ENCODE measurements at places on chromosomes 12 and 14.

DNA sequence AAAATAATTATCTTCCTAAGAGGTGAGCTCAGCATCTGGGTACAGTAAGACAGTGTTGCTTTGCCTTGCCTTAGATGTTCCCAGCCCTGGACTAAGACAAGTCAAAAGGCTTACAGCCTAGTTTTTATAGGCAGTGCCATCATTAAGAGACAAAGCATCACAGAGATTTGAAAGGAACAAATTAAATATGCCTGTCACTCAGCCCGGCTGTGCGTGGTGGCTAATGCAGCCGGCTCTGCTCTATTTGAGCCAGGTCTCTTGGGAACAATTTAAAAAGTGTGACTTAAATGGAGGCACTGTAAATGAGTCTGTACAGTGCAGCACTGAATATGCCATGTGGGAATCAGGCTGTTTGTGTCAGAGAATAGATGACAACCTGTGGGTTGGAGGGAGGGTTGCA lies 1687.4 kb upstream of the FLRT2 start:
- no peak for DNase-seq

DNA sequence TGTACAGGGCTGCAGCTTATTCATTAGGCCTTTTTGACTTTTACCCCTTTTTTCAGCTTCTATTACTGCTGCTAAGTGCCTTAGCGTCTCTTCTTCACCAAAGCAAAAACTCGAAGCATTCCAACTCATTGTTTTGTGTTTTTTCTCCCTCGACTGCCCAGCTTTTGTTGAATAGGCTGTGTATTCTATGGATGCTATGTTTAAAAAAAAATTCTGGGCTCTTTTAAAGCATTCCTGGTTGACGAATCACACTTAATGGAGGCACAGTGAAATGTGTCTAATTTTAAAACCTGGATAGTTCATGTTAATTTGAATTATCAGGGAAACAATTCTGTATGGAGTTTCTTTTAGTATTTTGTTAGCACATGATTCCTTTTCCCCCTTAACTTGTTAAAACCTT lies 29.7 kb downstream of the KTN1 start:
- DNase-seq, result peak; percentile 56

DNA sequence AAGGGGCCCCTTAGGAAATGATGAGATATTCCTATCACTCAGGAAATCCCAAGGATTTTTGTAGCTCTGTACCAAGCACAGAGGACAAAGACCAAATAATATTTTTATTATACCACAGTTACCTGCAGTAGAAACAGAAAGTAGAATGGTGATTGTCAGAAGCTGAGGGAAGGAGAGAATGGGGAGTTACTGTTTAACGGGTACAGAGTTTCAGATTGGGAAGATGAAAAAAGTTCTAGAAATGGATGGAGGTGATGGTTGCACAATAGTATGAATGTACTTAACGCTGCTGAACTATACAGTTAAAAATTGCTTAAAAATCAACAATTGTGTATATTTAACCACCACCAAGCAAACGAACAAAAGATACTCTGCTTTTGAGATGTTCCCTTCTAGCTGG lies 24.1 kb downstream of the FLVCR2 start:
- DNase-seq, result no peak

- no peak for DNase-seq
Measured at GRCh38 chr12:47709671-47710070, 3.8 kb upstream of the RPAP3 start.

GRCh38 chr14:55512421-55512820 lies 67.6 kb upstream of the KTN1 start:
- DNase-seq, result no peak

- no peak for DNase-seq
Measured at GRCh38 chr14:71395151-71395604, 487.9 kb downstream of the PCNX1 start.

- no peak for DNase-seq
Measured at GRCh38 chr14:105209646-105210045, 28.5 kb upstream of the NUDT14 start.

- DNase-seq, result no peak
Measured at GRCh38 chr14:35344107-35344807, 52.1 kb downstream of the PSMA6 start.

DNA sequence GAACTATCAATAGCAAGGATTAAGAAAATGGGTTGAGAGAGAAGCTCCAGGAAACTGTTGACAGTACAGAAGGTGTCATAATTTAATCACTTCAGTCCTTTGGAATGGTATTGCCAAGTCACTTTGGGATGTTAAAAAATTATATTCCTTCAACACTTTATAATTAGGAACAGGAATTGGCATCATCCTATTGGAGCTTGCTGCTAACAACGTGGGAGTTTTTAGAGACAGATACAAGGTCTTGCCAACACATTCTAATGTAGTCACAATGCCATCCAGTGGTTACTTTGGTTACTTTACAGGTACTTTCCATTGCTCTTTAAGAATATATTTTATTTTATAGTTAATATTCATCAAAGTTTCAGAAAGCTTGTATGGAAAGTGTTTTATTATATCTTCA lies 310.1 kb downstream of the SYT1 start:
- DNase-seq, result peak; percentile 46

- no peak for DNase-seq
Measured at GRCh38 chr14:69581316-69581935, 6.8 kb upstream of the CCDC177 start.

GRCh38 chr12:61098031-61098580 lies 1162.1 kb upstream of the USP15 start:
- peak; percentile 1 for DNase-seq

DNA sequence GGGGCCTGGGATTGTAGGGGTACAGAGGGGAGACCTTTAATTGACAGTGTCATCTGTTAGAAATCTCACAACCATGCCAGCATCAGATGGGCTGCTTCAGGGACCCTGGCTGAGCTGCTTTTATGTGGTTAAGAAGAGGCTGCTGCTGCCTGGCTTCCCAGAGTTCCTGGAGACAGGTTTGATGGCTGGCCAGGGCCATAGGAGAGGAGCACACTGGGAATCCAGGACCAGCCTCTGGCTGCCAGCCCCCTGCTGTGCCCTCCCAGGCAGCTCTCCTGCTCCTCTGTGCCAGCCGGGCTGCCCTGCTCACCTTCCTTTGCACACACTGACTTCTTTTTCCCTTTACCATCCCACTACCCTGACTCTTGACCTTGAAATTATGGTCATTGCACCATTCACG lies 507 bp upstream of the KRT73 start:
- DNase-seq, result no peak

DNA sequence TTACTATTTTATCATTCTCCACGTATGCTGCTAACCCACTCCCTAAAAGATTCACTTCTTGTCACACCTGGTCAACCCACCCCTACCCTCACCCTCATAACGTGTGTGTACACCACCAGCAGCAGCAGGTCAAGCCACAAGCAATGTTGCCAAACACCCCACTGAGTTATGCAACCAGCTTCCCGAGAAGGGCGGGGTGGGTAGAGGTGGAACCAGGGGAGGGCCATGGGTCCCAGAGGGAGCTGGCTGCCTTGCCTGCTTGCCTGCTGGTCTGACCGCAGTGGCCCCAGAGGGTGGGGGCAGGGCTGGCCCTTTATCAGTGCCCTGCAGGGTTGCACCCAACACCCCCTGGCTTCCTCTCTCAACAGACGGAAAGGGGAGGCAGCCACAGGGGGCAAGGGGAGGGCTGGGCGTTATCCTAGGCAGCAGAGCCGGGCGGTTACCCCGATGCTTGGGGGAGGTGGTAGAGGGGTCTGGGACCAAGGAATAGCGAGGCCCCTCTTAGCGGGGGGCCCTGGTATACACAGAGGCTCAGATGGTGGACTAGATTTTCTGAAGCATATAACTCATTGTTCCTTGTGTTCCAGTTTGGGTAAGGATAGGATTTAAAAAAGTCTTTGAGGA lies 3.5 kb upstream of the NFE2 start:
- DNase-seq, result peak; percentile 49

GRCh38 chr12:122097584-122097926 lies 19.0 kb downstream of the MLXIP start:
- DNase-seq, result no peak

- peak; percentile 70 for DNase-seq
Measured at GRCh38 chr14:25308244-25308643, 258.3 kb upstream of the STXBP6 start.

DNA sequence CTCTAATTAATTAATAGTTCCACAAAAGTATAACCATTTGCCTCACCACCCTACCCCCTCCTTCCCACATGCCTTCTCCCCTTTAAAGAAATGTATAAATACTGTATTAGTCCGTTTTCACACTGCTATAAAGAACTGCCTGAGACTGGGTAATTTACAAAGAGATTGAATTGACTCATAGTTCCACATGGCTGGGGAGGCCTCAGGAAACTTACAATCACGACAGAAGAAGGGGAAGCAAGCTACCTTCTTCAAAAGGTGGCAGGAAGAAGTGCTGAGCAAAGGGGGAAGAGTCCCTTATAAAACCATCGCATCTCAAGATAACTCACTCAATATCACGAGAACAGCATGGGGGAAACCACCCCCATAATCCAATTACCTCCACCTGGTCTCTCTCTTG lies 8.2 kb upstream of the RESF1 start:
- DNase-seq, result no peak

GRCh38 chr12:84661786-84662185 lies 250.8 kb downstream of the SLC6A15 start:
- no peak for DNase-seq

GRCh38 chr12:93722835-93723567 lies 45.8 kb downstream of the CRADD start:
- DNase-seq, result no peak

- DNase-seq, result no peak
Measured at GRCh38 chr12:98421316-98421715, 94.1 kb upstream of the TMPO start.

- DNase-seq, result no peak
Measured at GRCh38 chr14:26810631-26811030, 212.8 kb upstream of the NOVA1 start.

- DNase-seq, result no peak
Measured at GRCh38 chr12:53560912-53561589, 53.8 kb upstream of the NPFF start.

GRCh38 chr12:52837413-52837741 lies 3.3 kb upstream of the KRT79 start:
- no peak for DNase-seq

- DNase-seq, result no peak
Measured at GRCh38 chr12:91327131-91327530, 144.5 kb upstream of the DCN start.

- DNase-seq, result no peak
Measured at GRCh38 chr12:50111395-50111692, 692 bp upstream of the COX14 start.

GRCh38 chr14:76720382-76720813 lies 40.9 kb upstream of the VASH1 start:
- peak; percentile 71 for DNase-seq

- peak; percentile 37 for DNase-seq
Measured at GRCh38 chr12:31959701-31960391, 631 bp downstream of the RESF1 start.

DNA sequence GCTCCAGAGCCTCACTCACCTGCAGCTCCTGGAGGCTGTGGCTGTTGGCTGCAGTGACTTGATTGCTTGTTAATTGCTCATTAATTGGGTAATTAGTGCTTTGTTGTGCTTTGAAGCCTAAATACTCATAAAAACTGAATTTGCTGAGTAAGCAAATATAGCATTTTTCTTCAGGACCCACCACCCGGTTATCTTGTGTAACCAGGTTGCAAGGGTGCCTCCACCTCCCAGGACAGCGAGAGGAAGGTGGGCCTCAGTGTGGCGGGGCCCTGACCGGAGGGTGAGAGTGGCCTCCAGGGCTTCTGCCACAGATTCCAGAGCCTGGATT lies 48.7 kb downstream of the FBRSL1 start:
- no peak for DNase-seq

DNA sequence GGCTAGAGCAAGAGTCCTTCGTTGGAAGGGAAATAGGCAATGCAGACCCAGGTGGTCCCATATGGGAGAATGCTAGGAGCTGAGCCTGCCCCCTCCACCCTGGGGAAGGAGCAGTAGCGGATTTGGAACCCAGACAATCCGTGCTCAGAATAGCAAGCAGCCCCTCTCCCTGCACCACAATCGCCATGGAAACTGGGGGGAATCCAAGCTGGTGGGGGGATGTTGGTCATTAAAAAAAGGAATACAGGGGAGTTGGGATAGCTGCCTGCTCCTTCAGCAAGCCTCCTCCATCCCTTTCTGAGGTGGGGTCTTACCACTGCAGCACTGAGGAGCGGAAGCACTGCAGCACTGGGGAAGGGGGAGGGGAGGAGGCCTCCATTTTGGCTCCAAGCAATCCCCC lies 2.9 kb downstream of the RND1 start:
- DNase-seq, result no peak

DNA sequence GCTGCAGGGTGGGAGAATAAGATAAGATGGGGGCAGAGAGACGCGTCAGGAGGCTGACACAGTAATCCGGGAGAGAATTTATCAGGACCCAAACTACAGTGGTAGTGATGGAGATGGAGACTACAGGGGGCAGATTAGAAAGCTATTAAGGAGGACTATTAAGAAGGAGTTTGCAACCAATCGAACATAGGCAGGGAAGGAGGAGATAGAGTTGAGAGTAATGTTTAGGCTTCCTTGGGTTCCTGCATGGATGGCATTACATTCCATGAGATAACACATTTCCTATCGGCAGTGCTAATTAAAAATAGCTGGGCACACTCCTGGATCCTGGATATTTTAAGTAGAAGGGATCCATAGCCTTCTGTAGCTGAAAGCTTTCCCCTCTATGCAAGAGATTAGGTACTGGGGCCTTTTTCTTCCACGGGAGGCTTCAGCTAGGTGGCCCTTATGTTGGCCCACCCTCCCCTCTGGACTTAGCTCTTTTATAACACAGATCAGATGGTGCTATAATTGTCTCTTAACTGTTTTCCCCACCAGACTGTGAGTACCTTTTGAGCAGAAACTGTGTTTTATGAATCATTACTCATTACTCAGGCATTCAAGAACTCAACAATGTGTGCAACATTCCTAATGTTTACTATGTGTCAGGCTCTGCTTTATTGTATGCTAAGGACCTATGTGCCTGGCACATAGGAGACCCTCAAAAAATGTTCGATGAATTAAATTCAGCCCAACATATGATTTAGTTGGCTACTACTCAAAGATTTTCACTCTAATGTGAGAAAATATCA lies 113.0 kb downstream of the RMST start:
- DNase-seq, result no peak

GRCh38 chr14:21343035-21343794 lies 40.6 kb downstream of the SUPT16H start:
- no peak for DNase-seq

- DNase-seq, result peak; percentile 23
Measured at GRCh38 chr12:121124402-121125109, 8.1 kb upstream of the P2RX7 start.

- DNase-seq, result no peak
Measured at GRCh38 chr12:3097836-3098235, 20.7 kb downstream of the TSPAN9 start.

DNA sequence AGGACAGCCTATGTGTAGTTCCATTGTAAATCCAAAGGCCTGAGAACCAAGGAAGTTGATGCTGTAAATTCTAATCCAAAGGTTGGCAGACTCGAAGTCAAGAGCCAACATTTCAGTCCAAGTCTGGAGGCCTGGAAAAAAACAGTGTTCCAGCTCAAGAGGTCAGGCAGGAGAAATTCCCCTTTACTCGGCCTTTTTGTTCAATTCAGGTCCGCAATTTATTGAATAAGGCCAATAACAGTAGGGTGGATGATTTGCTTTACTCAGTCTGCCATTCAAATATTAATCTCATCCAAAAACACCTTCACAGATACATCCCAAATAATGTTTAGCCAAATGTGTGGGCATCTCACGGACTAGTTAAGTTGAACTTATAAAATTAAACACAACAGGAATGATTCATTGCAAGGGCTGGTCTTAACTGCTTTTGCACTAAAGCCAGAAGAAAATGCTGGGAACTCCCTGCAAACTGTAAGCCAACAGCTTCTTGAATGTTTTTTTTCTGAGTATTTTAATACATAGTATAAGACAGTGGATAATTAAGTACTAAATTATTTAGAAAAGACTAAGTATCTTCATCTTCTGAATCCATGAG lies 197.4 kb upstream of the GARIN6 start:
- no peak for DNase-seq

All from GM23338 (cell line).